ENCODE measurements at places on chromosomes 3 and 15. TPM values are rescaled to one million over a fixed set of nuclear protein-coding genes. Genes with fewer than 3 reads are reported as not detected.

DNA sequence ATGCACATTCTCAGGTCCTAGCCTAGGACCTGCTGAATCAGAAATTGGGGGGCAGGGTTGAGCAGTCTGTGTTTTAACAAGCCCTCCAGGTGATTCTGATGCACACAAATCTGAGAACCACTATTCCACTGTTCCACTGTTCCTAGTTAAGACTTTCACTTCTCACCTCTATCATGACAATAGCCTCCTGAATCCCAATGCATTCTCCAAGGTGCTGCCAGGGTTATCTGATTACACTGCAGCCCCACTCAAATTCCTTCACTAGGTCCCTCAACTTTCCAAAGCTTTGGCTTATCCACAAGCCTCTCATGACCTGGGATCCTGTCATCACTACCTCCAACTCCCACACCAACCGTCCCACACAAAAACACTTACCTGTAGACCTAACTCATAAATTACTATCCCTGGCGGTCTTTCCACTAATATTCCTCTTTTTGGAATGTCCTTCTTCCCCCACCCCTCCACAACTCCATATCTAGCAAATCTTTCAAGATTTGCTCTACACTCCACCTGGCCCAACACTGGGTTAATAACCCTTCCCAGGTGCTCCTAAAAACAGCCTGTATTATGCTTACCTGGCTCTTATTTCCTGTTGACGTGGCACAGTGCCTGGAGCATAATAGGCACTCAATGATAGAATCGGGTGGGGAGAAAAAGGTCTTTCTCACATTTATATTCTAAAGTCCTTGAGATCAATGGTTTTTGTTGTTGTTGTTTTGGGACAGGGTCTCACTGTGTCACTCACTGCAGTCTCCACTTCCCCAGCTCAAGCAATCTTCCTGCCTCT, 27.2 kb downstream of the TBL1XR1 start:
- H3K4me3 ChIP-seq = no peak overlapping the region
- no peak for DNase-seq

GRCh38 chr3:139660269-139660668, 17.5 kb downstream of the NMNAT3 start:
- peaks cover 5% of the 10 kb centered on the region for H3K4me1 ChIP-seq
- no peak for DNase-seq
- no peaks in the 10 kb centered on the region for H3K27me3 ChIP-seq

The DCLK3 gene
- total RNA-seq = 0.18 TPM

DNA sequence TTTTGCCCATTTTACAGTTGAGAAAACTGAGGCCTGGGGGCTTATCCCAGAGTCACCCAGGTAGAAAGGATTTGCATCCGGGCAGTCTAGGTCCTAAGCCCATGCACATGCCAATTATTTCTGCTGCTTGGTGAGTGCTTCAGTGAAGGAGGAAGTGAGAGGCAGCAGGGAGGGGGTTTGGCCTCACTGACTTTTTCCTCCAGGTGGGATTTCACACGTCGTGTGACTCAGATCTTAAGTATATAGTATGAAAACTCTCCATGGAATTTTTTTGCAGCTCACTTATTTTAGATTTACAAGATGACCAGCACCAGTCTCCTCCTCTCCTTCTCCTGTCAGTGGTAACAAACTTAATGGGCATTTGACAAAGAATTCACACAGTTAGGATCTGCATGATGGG, 4.6 kb downstream of the ITGA11 start:
- no peak overlapping the region for H3K4me3 ChIP-seq
- H3K4me1 ChIP-seq = peaks cover 14% of the 10 kb centered on the region
- H3K27ac ChIP-seq = no peak overlapping the region
- H3K27me3 ChIP-seq = no peaks in the 10 kb centered on the region
- DNase-seq = no peak

The VIPR1 gene
- 3.3 TPM for total RNA-seq

- H3K27ac ChIP-seq = no peak overlapping the region
- H3K4me1 ChIP-seq = no peaks in the 10 kb centered on the region
- no peaks in the 10 kb centered on the region for H3K27me3 ChIP-seq
- no peak for DNase-seq
Measured at GRCh38 chr15:64982472-64982871, 7.2 kb downstream of the SPG21 start.

DNA sequence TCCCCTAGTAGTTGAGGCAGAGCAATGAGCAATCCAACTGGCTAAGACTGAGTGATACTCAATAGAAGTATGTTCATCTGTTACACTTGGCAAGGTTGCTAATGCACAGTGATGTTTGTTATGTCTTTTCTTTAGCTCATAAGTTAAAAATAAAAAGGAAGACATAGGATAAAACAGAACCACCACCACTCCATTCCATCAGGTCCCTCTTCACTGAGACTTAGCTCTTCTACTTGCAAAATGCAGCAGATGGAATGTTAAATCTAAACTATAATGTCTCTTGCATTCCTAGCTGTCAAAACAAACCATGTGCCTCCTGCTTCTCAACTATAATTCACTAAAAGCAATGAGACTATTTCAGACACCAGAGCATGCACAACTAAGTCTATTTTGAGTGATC, 265.6 kb upstream of the UBE2E2 start:
- H3K4me3 ChIP-seq = no peak overlapping the region
- DNase-seq = no peak
- H3K4me1 ChIP-seq = no peaks in the 10 kb centered on the region
- H3K27ac ChIP-seq = no peak overlapping the region
- H3K27me3 ChIP-seq = no peaks in the 10 kb centered on the region

- no peak overlapping the region for H3K4me3 ChIP-seq
- H3K27ac ChIP-seq = no peak overlapping the region
- DNase-seq = no peak
- no peaks in the 10 kb centered on the region for H3K36me3 ChIP-seq
- H3K27me3 ChIP-seq = no peaks in the 10 kb centered on the region
Measured at GRCh38 chr3:32994045-32994444, 42.6 kb downstream of the CCR4 start.

DNA sequence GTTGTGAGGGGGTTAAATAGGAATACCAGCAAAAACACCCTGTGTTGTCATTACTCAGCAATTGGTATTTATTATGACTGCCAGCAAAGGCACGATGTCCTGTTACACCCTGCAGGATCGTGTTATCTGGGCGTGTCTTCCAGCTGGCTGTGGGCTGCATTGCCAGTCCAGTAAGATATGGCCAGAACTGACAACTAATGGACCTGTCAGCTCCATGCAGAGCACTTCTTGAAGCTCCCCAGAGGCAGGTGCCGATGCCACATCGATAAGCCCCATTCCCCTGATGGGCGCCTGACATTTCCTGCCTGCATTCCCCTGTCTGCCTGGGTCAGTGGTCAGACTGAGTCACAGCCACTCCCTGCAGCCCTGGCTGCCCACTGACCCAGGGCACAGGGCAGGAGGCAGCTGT, 79.7 kb upstream of the RASGRF1 start:
- peaks cover 22% of the 10 kb centered on the region for H3K4me1 ChIP-seq
- H3K27ac ChIP-seq = peak overlapping the region; percentile 27
- peak; percentile 35 for DNase-seq
- H3K36me3 ChIP-seq = no peaks in the 10 kb centered on the region
- H3K4me3 ChIP-seq = no peak overlapping the region

The GAP43 gene
- 0.52 TPM for total RNA-seq

- H3K4me1 ChIP-seq = no peaks in the 10 kb centered on the region
- no peaks in the 10 kb centered on the region for H3K36me3 ChIP-seq
Measured at GRCh38 chr15:61124195-61124594, 104.9 kb downstream of the RORA start.

The CCR8 gene
- not detected for total RNA-seq

The UROC1 gene
- not detected for total RNA-seq

GRCh38 chr15:35095941-35096340, 10.8 kb upstream of the NANOGP8 start:
- no peaks in the 10 kb centered on the region for H3K27me3 ChIP-seq
- H3K27ac ChIP-seq = no peak overlapping the region
- no peaks in the 10 kb centered on the region for H3K4me1 ChIP-seq
- H3K36me3 ChIP-seq = no peaks in the 10 kb centered on the region

DNA sequence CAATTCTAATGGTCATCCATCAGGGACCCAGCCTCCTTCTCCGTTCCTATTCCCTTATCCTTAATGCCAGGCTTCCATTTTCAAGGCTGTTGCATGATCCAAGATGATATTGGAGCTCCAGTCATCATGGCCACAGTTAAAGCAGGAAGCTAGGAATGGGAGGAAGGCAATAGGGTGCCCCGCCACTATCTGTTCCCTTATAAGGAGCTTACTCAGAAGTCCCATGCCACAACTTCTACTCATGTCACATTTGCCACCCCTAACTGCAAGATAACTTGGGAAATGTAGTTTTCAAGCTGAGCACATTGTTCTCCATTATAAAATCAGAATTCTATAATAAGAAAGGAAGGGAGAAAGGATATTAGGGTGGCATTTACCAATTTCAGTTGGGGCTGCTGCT, 38.6 kb upstream of the SPSB4 start:
- no peaks in the 10 kb centered on the region for H3K36me3 ChIP-seq
- H3K4me3 ChIP-seq = no peak overlapping the region
- no peak for DNase-seq
- peak overlapping the region; percentile 31 for H3K27ac ChIP-seq
- no peaks in the 10 kb centered on the region for H3K4me1 ChIP-seq

The OXTR gene
- total RNA-seq = 0.30 TPM

GRCh38 chr3:54120657-54121413, 1.5 kb upstream of the CACNA2D3 start:
- H3K4me1 ChIP-seq = peaks cover 3% of the 10 kb centered on the region
- no peaks in the 10 kb centered on the region for H3K36me3 ChIP-seq
- peak; percentile 17 for DNase-seq
- peaks cover 7% of the 10 kb centered on the region for H3K27me3 ChIP-seq
- H3K27ac ChIP-seq = no peak overlapping the region

DNA sequence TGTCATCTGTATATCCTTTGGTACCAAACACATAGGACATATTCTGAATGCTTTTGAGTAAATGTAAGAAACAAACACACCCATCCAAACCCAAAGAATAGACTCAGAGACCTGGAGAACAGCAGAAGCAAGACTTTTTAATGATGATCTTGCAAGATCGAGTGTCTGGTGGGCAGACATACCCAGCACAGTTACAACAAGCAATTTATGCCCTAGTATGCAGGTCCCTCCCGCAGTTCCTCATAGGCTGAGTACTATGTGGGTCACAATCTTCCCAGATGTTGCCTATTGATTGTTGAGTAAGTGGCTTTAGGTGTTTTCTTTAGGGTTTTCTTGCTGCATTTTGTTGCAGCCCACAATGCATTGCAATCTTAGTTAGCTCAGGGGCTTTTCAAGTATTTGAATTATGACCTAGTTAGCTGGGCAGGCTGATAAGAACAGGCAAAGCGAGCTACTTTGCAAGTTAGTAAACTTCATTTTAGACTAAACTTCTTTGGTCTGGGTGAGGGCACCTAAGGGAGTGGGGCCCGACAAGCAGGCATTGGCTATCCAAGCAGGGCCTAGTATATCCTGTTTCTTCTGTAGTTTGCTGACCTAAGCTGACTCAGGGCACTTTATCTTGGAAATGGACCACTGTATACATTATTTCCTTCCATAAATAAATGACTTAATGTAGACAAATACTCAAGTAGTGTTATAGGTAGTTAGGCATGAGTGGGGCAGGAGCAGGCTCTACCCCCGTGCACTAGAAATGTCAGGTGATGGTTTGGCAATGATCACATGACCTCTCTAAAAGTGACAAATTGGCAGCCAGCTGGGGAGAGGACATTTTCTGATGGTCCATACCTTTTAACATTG, 87.3 kb upstream of the LIPC start:
- no peaks in the 10 kb centered on the region for H3K4me1 ChIP-seq
- H3K4me3 ChIP-seq = no peak overlapping the region
- H3K36me3 ChIP-seq = no peaks in the 10 kb centered on the region
- no peak for DNase-seq
- H3K27ac ChIP-seq = no peak overlapping the region

DNA sequence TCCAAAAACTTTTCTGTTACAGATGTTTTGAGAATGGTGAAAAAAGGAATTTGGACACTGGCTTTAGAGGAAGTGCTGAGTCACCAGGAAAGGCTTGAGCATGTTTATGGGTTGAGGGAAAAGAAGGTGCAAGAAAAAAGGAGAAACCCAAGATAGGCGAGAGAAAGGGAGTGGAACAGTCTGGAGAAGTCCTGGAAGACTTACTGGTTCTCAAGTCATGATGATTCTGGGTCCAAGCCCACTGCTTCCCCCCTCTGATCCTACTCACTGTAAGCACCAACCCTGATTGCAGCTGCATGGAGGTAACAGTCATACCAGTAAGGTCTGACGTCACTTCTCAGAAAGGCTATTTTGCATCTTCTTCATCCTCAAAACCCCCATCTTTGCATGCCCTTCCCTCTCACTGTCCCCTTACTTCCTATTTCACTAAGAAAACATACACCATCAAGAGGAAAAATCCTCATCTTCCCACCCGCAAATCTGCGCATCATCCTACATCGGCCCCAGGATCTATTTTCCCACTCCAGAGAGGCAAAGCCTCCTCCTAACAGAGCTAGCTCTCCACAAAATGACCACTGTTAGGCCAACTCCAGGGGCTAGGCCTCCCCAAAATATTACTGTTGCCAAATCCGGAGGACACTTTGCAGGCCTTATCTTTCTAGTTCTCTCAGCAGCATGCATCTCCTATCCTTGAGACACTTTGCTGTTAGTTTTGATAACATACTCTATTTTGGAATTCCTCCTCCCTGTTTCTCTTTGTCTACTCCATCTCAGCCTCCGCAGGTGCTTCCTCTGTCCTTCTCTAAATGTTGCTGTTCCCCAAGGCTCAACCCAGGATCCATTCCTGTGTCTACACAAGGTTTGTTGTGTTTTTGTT, 3.2 kb upstream of the ATP13A3 start:
- H3K36me3 ChIP-seq = no peaks in the 10 kb centered on the region
- no peak overlapping the region for H3K4me3 ChIP-seq
- no peak overlapping the region for H3K27ac ChIP-seq
- no peak for DNase-seq
